IPS DF 6.9 (cell line): ENCODE measurements at places on chromosomes 6 and 20.

DNA sequence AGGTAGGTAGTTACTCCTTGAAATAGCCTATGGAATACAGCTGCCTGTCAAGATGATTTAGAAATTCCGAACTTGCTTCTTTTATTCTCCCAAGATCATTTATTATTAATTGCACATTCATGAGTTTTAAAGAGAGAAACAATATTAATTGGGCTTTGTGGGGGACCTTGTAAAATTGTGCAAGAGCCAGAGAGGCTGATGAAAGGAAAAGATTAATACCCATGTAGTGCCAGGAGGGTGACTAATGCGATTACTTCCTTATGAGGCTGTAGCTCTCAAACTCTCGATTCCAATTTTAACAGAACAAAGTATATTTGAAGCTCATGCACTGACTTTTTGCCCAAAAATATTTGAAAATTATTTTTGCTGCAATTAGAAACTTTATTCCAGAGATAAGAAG lies 423.8 kb upstream of the ID4 start:
- DNase-seq = no peak

DNA sequence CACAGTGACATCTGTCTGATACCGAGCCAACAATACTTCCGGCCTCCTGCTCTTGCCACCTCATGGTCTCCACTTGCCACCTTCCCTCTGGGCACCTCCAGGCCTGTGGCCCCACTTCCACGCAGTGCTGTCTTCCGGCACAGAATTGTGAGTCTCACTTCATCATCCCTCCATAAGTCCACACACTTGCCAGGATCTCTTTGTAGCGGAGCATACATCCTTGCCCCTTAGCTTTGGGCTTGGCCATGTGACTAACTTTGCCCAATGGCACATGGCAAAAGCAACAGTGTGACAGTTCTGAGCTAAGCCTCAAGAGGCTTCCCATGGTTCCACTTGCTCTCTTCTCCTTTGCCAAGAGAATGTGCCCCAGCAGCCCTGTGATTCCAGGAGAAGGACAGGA lies 4.5 kb upstream of the C20orf202 start:
- DNase-seq = no peak

- no peak for DNase-seq
These were observed 58.9 kb upstream of the CDH4 start for GRCh38 chr20:61193164-61193563.

GRCh38 chr20:33147299-33147698 lies 20.7 kb upstream of the BPIFA2 start:
- no peak for DNase-seq

DNA sequence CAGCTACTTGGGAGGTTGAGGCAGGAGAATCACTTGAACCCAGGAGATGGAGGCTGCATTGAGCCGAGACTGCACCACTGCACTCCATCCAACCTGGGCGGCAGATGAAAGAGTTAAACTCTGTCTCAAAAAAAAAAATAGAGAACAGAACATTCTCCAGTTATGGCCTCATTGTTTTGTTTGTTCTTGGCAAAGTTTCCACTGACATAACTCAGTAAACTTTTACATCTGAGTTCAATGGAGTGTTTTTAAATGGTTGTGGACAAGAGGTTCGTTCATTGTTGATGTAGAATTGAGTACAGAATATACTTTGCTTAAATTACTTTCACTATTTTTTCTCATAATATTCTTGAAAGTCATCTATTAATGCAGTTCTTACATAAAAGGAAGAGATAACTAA lies 42.2 kb upstream of the IFNGR1 start:
- DNase-seq = no peak

DNA sequence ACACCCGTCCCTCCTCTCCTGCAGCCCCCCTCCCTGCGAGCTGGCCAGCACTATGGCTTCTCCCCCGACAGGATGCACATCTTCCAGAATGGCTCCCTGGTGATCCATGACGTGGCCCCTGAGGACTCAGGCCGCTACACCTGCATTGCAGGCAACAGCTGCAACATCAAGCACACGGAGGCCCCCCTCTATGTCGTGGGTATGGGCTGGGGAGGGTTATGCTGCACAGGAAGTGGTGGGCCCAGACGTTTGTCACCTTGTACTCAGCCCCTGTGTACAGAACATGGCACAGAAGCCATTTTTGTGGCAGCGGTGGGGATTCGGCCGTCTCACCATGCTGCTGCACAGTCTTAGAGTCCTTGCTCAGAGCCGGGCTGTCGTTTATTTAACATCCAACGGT lies 29.0 kb upstream of the SRF start:
- DNase-seq = no peak

- DNase-seq = no peak
These were observed 45.5 kb downstream of the CNR1 start for GRCh38 chr6:88120635-88121034.

GRCh38 chr6:116461331-116461931 lies at the start of gene CALHM6:
Gene CALHM6, plus strand, starts transcription at chr6:116461375. Its CDS starts 555 bp downstream, at chr6:116461930.
- no peak for DNase-seq

- DNase-seq = no peak
These were observed 368.0 kb downstream of the TBC1D32 start for GRCh38 chr6:120966321-120966720.

DNA sequence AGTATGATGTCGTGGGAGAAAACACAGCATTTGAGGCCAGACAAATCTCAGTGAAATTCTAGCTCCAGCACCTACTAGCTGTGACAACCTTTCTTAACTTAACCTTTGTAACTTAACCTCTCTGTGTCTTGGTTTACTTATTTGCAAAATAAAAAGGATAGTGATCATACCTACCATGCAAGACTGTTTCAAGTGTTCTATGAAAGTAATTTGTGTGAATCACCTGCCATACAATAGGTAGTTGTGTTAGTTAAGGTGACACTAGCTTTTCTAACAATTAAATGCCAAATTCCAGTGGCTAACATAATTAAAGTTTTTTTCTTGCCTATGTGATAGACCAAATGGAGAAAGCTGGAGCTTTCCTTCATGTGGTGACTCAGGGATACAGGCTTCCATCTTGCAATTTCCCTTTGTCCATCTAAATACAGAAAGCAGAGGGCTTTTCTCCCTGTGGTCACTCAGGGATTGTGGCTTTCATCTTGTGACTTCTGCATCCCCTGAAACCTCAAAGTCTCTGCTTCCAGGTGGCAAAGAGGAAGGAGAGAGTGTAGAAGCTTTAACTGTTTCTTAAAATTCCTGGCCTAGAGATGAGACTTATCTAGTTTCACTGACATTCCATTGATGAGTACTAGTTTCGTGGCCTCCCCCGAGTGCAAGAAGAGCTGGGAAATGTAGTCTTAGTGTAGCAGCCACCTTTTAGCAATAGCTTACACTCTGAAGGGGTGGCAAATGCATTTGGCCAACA lies 311.4 kb downstream of the CLIC5 start:
- DNase-seq = no peak

DNA sequence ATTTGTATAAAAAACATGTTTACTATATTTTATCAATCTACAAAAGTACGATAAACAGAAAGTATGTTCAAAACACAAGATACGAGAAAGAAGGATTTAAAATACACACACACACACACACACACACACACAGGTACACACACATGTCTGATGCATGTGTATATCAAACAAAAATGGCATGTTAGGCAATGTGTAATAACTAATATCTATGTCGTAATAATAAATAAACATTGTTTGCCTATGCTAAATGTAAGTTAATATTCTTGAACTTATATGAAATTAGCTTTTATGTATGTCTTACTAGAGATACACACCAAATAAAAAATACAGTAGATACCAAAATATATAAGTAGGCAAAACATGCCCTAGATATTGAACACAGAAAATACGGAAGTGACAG lies 894.9 kb downstream of the EYS start:
- DNase-seq = no peak

DNA sequence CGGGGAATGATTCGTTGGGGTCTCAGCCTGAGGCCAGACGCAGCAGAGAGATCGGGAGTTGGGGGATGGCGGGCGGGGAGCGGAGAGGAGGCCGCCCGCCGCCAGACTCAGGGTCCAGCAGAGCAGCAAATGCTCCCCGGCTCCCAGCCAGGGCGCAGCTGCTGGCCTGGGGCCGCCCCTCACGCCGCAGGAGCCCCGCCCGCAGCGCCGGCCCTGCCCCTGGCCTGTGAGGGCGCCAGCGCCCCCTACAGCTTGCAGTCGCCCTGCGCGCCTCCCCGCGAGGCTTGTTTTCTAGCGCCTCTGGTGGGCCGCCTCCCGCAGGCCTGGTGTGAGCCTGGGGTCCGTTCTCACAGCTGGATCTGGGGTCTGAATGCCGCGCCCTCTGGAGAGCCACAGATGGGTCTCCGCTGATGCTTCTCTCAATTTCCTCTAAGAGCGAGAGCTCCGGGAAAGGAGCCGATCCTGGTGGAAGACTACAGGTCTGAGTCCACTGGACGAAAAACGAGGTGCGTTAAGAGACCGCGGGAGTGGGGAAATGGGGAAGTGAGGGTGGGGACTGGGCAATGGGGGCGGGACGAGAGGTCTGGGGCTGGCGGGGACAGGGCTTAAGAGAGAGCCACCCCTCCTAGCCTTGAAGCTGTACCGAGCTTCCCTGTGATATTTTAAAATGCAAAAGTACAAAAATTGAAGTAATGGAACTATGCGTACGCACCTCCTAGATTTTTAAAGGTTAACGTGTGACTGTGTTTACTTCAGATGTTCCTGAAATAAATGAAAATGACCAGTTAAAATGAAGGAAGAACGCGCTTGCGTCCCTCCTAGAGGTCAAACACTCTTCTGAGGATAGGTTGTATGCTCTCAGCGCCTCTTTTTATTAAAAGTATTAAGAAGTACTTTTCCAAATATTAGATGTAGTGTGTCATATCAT lies 30.1 kb downstream of the TRIM38 start:
- DNase-seq = peak; percentile 92

GRCh38 chr20:1734269-1734858 lies 76.8 kb upstream of the SIRPG start:
- DNase-seq = no peak

DNA sequence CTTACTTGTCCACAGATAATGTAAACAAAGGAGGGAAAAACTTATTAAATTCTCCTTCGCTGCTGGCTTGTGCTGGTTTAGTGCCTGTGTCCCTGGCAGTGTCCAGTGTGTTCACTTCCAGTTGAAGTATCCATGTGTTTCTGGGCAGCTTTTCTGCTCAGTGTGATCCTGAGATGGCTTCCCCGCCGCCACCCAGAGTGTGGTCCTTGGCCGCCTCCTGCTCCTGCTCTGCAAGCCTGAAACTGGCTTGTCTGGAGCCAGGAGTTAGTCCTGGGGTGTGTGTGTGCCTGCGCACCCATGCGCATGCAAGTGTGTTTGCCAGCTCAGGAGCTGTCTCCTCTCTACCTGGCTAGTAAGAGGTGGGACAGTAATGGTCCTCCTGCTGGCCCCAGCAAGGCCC lies 7.2 kb downstream of the BTBD3 start:
- no peak for DNase-seq

- DNase-seq = no peak
These were observed 20.2 kb upstream of the HLA-DOA start for GRCh38 chr6:33029328-33030184.

- DNase-seq = no peak
These were observed 149.7 kb downstream of the TFAP2C start for GRCh38 chr20:56778765-56779195.

DNA sequence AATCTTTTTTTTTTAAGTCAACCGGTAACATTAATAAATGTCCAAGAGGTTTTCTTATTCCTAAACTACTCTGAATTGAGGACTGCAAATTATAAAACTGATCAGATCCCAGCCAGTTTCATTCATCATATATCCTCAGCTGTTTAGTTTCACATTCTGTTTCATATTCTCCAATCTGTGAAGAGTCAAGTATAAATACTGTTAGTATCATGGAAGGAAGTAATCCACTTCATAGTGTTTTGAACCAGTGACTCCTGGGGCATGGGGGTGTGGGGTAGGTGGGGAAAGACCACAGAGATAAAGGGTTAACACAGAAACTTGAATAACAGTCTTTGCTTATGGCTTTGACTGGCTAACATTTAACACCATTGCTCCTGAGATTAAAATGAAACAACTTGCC lies 69.9 kb downstream of the FYN start:
- DNase-seq = no peak

GRCh38 chr6:26087284-26088115 lies at the start of gene HFE:
Gene HFE, plus strand, starts transcription at chr6:26087429. Its CDS starts 12 bp downstream, at chr6:26087441.
- DNase-seq = no peak

- DNase-seq = no peak
These were observed 12.7 kb downstream of the IGF2R start for GRCh38 chr6:159981403-159982245.

GRCh38 chr6:113381959-113382358 lies 475.2 kb upstream of the MARCKS start:
- no peak for DNase-seq

DNA sequence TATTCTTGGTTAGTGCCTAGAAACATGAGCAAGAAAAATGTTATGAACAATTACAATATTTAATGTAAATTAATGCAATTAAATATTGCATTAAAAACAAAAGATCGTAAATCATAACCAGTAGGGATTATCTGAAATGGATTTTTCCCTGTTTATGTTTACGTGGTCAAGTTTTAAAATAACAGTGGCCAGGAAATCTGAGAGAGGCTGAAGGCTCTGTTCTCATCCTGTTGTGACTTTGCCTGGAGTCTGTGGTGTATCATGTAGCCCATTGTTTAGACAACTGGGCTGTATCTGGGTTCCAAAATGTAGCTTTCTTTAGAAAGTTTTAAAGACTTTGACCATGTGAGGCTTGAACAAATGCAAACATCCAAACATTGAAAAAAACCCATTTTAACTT lies 2.4 kb downstream of the MYO6 start:
- DNase-seq = no peak

- no peak for DNase-seq
These were observed 4.8 kb downstream of the COL19A1 start for GRCh38 chr6:69871107-69871506.

DNA sequence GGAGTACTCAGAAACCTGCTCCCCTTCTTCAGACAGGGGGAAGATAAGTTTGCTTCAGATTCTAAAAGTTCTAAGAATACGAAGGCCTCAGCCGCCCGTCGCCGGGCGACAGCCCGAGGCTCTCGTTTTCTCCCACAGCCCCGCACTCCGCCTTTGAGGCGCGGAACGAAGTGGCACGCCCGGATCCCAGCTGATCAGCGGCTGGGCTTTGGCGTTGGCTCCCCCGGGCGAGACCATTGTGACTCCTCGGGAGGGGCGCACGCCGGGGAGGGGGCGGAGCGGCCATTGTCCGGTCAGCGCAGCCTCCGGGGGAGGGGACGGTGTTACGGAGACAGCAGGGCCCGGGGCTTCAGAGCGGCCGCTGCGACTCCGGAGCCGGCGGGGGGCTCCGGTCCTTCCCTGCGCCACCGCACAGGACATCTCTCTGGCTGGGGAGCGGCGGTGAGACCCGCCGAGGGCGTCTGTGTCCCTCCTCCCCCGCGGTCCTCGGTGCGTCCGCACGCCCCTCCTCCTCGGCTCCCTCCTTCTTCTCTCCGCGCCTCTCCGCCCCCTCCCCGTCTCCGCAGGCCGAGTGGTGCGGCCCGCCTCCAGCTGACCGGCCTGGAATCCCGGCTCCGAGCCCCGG lies at the start of gene ZFAND3:
ZFAND3 (plus strand) TSS at position 551 of the 625 bp plus-strand sequence. CDS start 219 bp downstream, outside the sequence.
- peak; percentile 76 for DNase-seq

DNA sequence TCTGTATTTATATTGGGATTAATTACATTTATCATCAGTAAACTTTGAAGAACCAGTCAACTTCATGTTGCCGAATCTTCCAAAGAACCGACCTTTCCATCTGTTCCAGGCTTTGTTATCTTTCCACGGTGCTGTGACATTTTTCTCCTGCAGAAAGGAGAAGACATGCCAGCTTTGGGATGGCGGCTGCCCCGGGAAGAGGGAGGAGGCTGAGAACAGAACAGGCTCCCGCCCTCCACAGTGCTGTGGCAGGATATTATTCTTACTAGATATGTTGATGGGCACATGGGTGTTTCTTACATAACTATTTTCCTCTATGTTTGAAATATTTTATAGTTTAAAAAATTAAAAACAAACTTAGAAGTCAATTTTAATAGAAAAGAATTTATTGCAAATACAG lies 44.9 kb downstream of the GINS1 start:
- DNase-seq = no peak
